NCI-H510A treated with DMSO at 0.1 percent for 48 hours (cell line): ENCODE measurements at places on chromosomes 12 and 14.

GRCh38 chr12:27578689-27579372, 54.8 kb downstream of the PPFIBP1 start:
- DNase-seq, result no peak

DNA sequence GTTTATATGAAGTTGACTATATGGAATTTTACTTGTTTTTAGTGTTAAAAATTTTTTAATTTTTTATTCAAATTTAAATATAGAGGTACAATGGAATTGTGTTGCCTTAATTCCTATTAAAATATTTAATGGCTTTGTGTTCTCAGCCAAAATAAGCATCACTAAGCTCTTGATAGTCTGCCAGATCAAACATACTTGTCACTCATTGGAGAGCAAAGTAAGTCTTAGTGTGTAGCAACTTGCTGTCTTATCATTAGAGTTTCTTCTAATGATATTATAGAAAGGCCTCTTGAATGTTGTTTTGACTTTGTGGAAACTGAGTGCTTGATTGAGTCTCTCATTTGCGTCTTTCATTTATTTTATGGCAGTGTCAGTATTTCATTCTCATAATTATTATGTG, 10.7 kb downstream of the SFSWAP start:
- DNase-seq, result no peak

- no peak for DNase-seq
These were observed 191.9 kb downstream of the RAD51B start for GRCh38 chr14:68011406-68012028.

- no peak for DNase-seq
These were observed 83.7 kb downstream of the ARMH4 start for GRCh38 chr14:58068306-58068705.

DNA sequence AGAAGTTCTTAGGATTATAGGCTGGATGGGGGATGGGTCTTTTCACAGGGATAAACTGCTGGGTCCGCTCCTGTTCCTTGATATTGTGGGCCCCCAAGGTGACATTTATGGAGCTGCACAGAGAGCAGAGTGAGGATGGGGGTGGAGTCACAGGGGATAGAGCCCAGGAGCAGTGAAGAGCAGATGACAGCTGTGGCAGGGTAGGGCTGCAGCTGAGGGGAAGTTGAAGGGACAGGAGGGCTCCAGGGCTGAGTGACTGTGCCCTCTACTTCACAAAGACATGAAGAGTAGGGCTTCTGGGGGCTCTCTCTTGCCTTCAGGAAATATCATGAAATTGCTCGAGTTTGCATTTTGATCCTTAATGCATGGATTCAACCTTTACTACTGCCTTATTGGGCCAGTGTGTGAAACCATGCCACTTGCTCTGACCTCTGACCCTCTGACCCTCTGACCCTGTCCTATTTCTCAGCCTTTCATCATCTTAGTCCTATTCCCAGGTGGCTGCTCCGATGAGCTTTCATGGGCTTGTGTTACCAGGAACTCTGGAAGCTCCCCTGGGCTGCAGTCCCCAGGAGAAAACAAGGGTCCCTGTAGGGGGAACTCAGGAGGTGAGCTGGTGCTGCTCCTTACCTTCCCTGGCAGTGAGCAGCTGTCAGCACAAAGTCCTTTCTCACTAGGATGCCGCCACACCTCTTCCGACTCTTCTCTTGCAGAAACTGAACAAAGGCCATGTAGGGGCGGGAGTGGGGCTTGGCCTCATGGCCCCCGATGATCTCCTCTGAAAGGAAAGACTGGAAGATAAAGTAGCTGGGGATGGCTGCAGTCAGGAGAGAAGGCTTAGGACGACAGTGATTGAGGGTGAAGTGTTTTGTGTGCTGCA, 1.6 kb downstream of the GZMH start:
- no peak for DNase-seq

DNA sequence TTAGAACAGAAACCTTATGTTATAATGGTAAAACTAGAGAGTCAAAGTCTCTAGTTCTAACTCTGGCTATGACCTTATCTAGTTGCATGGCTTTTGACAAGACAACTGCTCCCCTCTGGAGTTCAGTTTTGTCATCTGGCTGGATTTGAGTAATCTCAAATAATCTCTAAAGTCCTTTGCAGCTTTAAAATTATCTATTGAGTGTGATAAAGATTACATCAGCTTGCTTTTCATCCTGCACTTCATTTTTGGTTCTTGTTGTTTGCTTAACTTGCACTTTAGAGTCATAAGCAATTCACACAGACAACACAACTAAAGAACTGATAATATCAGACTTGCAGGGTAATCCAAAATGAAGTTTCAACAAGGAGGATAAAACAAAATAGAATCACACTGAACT, 2.3 kb downstream of the AKAP5 start:
- no peak for DNase-seq

DNA sequence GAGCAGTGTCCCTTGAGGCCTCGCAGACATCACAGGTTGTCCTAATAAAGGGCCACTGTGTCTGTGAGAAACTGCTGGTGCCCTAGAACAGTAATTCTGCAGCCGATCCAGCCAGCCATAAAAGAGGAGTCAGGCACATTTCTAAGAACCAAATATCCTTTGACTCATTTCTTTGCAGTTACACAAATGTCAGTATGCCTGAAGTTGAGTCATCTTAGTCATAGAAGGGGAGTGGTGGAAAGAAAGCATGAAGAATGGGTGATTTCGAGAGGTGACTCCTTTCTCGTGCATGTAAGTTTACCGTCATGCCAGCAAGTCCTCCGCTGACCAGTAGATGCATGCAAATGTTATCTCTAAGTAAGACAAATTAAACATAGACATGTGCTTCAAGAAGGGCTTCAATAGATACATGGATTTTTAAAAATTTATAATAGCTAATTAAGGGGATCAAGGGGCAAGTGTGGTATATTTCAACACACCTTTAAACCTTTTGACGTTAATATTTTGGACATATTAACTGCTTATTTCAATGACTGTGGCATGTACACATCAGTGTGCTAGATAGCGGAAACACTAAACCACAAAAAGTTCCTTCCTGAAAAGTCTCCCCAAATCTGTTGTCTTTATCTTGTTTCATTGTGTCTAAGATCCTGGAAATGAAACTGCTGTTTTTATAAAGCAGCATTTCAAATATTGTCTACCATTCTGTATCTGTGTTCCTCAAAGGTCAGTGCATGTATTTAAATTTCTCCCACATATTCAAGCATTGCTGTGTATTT, 497.4 kb downstream of the NPAS3 start:
- DNase-seq, result no peak

DNA sequence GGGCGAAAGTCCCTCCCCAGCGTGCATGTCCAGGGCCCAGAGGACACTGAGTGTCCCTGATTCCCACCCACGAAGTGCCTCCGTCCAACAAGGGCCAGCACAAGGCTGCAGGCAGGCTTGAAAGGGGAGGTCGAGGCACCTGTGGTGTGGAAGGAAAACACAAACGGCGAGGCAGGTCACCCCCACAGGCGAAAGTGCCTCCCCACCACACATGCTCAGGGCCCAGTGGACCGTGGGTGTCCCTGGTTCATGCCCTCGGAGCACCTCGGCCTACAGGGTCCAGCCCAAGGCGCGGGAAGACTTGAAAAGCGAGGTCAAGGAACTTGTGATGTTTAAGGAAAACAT, 370.4 kb downstream of the ALG10 start:
- DNase-seq, result no peak

DNA sequence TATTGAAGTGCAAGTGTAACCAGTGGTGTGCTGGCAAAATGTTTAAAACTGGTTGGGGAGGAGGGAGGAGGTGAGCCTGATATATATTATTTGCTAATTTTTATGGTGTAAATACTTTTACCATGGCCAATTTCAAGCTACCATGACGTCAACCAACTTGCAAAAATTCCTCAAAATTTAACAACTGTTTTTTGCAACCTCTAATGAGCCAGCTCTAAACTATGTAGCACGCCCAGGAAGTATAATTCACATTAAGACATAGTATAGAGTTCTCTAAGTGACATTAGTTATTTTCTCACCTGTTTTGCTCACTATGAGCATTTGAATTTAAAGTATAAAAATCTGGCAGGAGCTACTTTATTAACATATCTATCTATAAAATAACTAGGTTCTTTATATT, 41.4 kb downstream of the ATL1 start:
- DNase-seq, result no peak
